Body of pancreas (tissue), 4 donors: ENCODE measurements at places on chromosomes 3 and 15.
A peak's percentile ranks its signal among the peaks of the same experiment; 100 is the strongest.

DNA sequence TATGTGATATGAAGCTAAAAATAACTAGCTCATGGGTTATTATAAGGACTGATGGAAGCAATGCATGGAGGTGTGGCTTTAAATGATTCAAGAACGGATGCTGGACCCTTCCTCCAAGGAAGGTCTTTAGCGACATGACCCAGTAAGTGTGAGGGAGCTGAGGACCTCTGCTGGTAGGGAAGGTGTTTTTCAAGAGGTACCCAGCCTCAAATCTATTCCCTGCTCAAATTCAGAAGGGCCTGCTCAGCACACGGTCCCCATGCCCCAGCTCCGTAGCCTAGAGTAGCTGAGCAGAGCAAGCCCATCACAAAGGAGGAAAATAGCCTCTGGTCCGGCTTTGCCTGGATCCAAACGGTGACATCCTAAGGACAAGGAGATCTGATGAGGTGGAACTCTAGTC, 266.2 kb upstream of the IGF1R start:
- no peak for DNase-seq

- no peak for DNase-seq
Measured at GRCh38 chr15:99441444-99441800, 124.4 kb upstream of the MEF2A start.

DNA sequence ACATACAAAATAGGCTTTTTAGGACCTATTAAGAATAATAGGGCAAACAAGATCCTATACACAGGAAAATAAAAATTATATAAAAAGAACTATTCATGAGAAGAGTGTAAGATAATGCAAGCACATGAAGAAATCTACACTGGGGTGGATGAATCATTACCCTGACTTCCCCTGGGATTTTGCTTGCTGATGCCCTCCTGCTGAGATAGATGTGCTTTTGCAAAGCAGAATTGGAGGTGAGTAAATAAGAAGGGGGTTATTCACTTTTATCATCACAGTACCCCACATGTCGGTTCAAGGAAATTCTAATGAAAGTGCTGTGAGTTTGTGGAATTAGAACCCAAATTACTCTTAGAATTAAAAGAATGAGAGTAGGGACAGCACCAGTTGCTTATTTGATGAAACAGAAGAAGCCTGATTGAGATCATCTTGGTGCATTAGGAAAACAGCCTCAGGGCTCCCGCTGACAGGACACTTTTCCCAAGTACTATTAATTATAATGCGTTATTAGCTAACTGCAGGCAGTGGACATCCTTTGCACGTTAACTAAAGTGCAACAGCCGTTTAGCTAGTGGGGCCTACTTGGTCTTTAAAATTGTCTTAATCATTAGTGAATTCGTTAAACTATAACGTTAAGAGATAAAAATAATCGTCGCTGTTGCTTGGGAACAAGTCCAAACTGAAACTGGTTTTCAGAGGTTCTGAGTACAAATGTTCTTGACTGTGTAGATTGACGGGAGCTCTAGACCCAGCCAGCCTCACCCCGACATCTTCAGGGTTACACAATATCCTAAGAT, 48.4 kb downstream of the SLC2A2 start:
- DNase-seq = no peak

GRCh38 chr3:128123156-128123537, 465 bp downstream of the RUVBL1 start:
- no peak for DNase-seq

DNA sequence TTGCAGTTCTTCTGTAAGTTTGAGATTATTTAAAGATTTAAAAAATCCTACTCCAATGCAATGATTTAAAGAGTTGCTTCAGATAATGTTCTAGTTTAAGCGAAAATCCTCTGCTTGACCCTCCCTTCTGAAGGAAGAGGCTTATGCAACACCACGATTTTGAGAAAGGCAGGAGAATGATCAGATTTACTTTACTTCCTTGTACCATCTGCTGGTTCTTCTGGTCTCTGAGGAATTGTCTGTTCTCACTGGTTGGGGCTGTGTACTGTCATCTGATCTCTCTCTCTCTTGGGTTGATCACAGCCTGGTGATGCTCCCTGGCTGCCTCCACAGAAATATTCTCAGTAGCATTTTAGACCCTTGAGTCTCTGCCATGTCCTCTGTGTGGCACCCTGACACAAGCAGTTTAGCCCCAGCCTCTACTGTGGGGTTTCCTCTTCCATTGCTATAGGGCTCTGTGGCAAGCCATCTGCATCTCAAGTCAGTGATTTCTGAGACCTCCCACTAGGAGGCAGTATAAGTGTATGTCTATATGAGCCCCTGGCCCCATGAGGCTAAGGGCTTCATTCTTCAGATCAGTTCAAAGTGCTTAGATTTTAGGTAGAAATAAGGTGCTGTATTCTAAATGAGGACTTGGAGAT, 50.8 kb upstream of the PLAAT1 start:
- DNase-seq = peak; percentile 15

GRCh38 chr3:53721187-53722119, 124.8 kb downstream of the CHDH start:
- no peak for DNase-seq

- no peak for DNase-seq
Measured at GRCh38 chr3:148223266-148223665, 474.4 kb upstream of the AGTR1 start.

DNA sequence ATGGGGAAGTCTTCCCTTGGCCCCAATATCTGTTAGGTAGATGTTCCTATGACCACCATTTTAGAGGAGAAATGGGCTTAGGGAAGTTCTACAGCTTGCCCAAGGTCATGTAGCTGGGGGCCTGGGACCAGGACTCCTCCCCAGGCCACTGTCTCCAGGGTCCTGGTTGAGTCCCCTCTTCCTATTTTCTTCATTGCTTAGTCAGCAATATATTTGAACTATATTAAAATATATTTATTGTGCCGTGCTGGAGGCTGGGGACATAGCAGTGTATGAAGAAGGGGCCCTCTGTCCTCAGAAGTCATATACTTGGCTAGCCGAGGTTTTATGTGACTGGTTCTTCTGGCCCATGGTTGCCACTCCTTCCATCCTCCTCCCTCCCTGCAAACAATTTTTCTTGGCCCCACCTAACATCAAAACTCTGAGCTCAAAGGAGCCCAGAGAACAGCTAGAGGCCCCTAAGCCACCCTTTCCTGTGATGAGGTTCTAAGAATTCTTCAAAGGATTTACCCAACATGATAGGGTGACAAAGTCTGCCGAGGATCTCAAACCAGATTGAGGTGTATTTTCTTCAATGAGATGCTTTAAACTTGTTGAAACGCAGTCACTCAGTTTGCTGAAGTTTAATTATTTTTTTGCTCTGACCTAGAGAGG, 121.2 kb upstream of the RASGRP1 start:
- DNase-seq = no peak

- DNase-seq = no peak
Measured at GRCh38 chr3:12380461-12380860, 91.6 kb downstream of the PPARG start.
